NCI-H1105 treated with DMSO at 0.1 percent for 48 hours (cell line): ENCODE measurements at places on chromosomes 5 and 9.
A peak's percentile ranks its signal among the peaks of the same experiment; 100 is the strongest.

DNA sequence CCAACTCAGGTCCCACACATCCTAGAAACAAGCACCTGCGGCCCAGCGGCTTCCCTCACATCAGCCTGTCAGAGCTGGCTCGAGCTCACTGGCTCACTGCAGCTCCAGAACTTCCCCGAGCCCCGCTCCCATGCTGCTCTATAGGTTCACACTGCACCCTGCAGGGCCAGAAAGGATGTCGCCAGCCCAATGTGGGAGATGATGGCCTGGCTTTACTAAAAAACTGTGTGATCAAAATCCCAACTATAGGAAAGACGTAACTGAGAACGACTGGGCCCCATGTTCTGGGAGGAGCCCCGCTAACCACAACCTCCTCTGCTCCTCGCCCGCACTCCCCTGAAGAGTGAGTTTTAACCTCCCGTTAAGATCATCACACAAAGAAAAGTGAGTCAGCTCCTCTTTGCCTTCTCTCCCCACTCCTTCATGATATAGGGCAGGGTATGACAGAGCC lies 4.6 kb downstream of the SURF4 start:
- no peak for DNase-seq

DNA sequence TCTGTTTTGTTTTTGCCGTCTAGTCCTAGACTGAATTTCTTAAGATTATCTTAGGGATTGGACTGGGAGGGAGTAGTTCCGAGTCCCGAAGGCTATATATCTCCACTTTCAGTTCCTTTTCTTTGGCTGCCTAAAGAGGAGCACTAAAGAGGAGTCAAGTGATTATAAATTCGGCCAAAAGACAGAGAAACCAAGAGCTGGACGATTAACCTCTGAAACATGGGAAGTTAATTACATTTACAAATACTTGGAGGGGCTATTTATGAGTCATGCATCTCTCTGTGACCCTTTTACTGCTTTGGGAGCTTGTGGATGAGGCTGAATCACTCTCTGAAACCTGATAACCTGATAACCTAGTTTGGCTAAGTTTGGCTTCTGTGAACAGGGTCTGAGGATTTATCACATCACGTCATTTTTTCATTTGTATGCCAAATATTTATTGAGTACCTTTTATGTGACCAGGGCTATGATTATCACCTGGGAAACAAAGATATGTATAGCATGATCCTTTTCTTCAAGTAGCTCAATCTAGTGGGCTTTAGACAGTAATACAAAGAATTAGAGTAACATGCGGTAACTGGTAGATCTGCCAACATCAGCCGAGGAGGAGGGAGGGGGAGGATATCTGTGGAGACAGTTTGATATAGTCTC lies 180.9 kb downstream of the CD180 start:
- peak; percentile 82 for DNase-seq

- no peak for DNase-seq
Observed at GRCh38 chr5:95048628-95049027, 236.3 kb downstream of the MCTP1 start.

DNA sequence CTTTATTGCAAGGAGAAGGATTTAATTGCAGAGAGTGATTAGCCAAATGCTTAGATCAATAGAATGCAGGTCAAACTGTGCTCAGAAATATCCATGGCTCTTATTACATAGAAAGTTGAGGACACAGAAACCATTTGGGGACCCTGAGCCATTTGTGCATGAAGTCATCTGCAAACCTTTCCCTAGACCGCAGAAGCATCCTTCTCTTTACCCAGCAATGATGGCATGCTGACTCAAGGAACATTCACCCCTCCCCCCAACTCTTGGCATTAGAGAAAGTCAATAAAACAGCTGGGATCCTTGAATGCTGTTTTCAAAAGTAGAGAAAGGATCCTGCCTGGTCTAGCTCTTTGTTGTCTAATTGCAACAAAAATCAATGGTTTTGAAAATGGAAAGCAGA lies 73.5 kb downstream of the PPP2R2B start:
- no peak for DNase-seq

- DNase-seq = no peak
Observed at GRCh38 chr5:52705720-52706119, 82.0 kb upstream of the ITGA1 start.
